Suppressor macrophage treated with lipopolysaccharide for 4 hours (primary cell): ENCODE measurements at places on chromosomes 3 and 15.

DNA sequence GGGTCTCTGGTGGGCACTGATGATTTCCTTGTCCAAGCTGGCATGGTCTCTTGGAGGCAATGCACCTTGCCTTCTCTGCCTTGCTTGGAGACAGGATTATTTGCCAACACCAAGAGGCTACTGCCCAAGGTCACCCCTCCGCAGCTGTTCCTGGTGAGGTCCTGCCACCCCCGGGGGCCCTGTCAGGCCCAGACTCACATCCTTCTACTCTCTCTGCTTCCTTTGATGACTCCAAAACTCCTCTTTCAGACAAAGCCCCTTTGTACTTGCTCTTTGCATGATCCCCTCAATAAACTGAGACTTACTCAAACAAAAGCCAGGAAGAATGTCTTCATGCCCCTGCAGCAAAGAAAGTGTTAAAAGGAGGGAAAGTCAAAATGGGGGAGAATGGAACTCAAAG, 137.7 kb downstream of the MEX3B start:
- DNase-seq, result no peak

GRCh38 chr3:38606561-38606960, 42.9 kb downstream of the SCN5A start:
- no peak for DNase-seq

DNA sequence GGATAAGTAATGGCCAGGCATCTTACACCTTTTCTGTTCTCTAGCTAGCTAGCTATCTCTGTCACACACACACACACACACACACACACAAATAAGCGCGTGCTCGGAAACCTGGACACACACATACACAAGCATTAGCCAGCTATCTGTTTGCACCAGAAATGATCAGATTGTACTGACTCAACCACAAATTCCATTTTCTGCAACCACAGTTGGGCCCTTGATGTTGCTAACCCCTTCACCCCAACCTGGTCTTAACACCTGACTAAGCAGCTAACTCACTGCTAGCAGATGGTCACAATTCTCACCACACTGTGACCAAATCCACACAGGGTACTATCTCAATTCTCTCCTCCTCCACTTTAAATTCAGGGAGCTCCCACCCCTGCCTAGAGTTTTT, 183.0 kb upstream of the THBS1 start:
- DNase-seq, result no peak

GRCh38 chr3:189288348-189289235, 116.8 kb downstream of the TPRG1 start:
- DNase-seq, result no peak

- peak; percentile 73 for DNase-seq
These were observed 1.7 kb upstream of the SLC9A9 start for GRCh38 chr3:143849854-143850549.

GRCh38 chr3:81242871-81243270, 518.6 kb downstream of the GBE1 start:
- no peak for DNase-seq

DNA sequence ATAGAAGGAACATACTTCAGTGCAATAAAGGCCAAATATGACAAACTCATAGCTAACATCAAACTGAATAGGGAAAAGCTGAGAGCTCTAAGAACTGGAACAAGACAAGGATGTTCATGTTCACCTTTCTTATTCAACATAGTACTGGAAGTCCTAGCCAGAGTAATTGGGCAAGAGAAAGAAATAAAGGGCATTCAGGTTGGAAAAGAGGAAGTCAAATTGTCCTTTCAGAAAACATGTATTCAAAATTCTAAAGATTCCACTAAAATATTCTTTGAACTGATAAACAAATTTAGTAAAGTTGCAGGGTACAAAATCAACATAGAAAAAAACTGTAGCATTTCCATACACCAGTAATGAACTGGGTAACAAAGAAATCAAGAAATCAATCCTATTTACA, 12.2 kb upstream of the ZNF197 start:
- DNase-seq, result no peak

DNA sequence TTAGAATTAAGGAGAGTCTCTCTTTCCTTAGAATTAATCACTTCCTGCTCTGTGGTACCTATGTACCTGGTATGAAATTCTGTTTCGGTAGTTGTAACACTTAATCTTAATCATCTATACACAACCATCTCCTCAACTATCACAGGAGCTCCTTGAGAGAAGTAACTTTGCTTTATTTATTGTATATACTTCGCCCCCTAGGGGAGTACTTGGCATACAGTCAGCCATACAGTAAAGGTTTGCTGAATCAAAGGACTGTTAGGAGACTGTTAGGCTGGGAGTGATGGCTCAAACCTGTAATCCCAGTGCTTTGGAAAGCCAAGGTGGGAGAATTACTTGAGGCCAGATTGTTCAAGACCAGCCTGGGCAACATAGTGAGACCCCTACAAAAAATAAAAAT, 44.7 kb downstream of the RORA start:
- no peak for DNase-seq

GRCh38 chr15:73851689-73852088, 21.7 kb upstream of the TBC1D21 start:
- DNase-seq, result peak; percentile 43

DNA sequence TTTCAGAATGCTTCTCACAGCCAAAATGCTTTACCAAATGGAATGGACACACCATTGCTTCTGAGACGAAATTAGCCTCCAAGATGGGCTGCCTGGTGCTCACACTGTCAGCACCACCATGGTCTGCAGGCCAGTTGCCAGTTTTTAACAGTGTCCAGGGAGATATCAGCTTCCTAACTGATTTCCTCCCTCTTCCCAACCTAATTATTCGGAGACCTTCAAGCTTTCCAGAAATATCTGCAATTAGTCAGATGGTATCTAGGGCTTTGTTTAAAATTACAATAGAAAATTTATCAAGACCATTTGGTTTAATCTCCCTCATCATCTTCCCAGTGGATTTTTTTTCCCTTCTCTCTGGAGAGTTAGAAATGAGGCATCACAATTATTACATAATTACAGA, 287.5 kb downstream of the ZPLD1 start:
- DNase-seq, result no peak

DNA sequence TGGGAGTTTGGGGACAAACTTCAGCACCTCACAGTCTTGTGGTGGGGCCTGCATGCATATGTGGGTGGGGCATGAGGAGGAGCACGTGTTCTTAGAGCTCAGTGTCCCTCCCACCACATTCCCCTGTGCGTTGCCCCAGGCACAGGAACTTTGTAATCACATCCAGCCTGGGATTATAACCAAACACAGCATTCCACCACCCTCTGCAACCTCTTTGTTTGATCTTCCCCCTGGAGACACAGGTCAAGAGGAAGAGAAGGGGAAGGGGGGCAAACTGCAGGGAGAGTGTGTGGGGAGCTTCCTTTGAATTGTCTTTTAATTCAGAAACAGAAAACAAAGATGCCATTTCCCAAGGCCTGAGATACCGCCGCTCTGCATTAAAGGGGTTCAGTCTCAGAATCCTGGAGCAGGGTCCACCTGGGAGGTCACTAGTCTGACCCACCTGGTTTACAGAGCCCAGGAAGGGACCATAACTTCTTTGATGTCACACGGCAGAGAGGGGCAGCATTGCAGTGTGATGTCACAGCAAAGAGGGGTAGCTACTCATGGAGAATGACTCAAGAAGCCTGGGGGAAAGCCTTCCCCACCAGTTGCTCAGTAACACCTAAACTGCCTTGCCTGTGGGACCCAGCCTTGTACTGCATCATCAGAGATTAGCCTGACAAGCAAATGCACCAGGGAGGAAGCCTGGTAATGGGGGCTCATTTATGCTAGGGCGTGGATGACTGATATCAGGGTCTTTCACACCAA, 106.3 kb upstream of the RNU6-1 start:
- DNase-seq, result no peak

DNA sequence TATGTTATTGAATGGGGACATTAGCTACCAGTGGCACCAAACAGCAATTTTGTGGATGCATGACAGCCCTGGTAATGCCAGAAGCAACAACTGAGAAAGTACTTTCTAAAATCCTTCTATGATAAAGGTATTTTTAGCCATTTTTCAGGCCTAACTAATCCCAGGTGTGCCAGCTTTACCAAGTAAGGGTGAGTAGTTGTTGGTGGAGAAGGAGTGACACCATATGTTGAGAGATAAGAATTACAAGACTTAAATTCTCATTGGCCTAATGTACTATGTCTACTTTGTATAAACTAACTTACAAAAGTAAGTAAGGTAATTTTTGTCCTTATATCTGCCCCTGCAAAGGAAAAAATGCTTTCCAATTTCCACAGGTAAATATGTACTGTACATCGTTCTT, 4.1 kb upstream of the COX17 start:
- DNase-seq, result peak; percentile 56

DNA sequence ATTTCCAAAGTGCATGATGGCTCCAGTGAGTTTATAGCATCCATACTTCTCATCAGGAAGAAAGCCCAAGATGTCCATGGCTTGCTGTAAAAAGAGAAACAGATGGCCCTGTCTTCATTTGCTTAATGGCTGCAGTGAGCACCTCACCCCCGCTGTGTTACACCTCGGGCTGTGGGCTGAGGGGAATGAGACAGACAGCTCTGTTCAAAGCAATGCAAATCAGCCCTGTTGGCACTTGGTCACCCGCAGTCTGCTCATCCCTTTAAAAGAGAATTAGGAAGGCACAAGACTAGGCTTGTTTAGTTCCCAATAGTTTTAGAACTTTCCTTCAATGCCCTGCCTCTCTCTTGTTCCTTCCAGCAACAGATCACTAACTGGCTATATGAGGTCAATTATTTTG, 25.2 kb downstream of the MYH15 start:
- DNase-seq, result no peak

- no peak for DNase-seq
These were observed 26.2 kb downstream of the PIK3CA start for GRCh38 chr3:179174316-179174715.

GRCh38 chr3:15120986-15121385, 22.0 kb upstream of the RBSN start:
- no peak for DNase-seq

GRCh38 chr15:74511583-74511982, 29.4 kb upstream of the ARID3B start:
- peak; percentile 47 for DNase-seq

DNA sequence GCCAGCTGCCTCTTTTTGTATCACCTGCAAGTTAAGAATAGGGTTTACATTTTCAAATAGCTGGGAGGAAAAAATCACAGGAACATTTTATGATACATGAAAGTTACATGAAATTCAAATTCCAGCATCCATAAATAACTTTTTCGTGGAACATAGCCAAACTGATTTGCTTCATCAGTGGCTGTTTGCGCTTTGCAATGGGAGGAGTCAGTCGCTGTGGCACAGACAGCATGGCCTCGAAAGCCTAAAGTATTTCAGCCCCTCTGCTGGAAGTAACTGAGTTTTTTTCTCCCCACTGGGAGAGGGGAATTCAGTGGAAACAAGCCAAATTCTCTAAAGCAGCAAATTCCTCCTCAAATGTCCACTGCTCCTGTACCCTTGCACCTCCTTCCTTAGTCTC, 271.9 kb downstream of the SUCLG2 start:
- DNase-seq, result no peak

DNA sequence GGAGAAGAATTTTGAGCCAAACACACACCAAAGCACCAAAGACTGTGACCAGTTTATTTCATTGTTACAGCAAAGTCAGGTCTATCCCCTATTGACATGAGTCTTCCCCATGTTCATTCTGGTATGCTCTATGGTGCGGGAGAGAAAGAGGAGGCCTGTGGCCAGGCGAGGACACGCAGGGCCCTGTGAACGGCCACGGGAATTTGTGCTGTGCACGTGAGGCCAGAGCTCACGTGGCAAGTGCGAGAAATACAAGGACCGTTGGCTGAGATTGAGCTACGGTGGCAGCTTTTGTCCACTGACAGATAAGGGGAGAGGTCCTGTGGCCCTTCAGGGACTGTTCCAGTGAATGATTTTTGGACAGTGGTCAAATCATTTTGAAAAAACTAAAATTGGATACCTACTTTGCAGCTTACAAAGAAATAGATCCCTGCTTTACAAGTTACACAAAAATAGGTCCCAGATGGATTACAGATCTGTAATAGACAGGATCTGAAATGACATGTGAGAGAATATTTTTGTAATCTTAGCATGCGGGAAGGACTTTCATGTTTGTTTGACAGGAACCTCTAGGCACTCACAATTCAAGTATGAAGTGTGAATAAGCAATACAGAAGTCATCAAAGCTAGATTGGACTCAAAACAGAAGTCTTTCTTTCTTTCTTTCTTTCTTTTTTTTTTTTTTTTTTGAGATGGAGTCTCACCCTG, 9.2 kb downstream of the ZSCAN2 start:
- no peak for DNase-seq

GRCh38 chr3:127423856-127424765, 136.3 kb upstream of the PRR20G start:
- no peak for DNase-seq

DNA sequence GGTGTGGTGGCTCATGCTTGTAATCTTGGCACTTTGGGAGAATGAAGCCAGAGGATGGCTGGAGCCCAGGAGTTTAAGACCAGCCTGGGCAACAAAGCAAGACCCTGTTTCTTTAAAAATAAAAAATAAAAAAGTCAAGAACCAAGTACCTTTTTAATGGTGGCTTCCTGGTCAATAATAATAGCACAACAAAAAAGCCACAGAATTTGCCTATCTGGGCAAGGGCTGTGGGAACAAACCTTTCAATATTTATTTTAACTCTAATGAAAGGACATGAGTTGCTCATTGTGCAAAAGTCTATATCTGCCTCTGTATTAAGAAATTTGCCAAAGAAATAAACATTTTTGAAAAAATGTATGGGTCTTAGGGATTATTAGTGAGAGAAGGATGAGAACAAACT, 2.1 kb downstream of the ZNF609 start:
- no peak for DNase-seq

DNA sequence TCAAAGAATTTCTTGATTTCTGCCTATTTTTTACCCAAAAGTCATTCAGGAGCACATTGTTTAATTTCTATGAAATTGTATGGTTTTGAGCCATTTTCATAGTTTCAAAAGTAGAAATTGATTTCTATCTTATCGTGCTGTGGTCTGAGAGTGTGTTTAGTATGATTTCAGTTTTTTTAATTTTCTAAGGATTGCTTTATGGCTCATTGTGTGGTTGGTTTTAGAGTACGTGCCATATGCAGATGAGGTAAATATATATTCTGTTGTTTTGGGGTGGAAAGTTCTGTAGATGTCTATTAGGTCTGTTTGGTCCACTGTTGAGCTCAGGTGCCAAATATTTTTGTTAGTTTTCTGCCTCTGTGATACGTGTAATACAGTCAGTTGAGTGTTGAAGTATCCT, 487.1 kb upstream of the CBLB start:
- DNase-seq, result no peak

- peak; percentile 81 for DNase-seq
These were observed 14.0 kb downstream of the ETV5 start for GRCh38 chr3:186094696-186095425.

DNA sequence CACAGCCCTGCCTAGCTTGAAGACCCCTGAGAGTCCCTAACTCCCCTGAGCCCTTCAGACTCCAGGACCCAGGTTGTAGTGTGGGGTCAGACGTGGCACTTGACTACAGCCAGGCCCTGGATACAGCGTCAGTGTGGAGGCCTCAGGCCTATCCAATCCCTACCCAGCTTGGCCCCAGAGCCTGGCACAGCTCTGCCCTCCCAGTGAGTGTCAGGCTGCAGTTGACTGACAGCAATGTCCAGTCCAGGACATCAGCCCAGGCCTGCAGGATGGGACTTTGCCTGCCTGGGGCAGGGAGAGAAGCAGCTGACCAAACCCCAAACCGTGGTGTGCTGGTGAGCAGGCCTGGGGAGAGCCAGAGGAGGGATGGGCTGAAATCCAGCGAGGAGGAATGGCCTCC, 27.3 kb downstream of the KLF13 start:
- no peak for DNase-seq

GRCh38 chr3:48556796-48557626, at the start of gene PFKFB4:
Gene PFKFB4, minus strand, starts transcription at chr3:48556803. Its CDS starts 26 bp downstream, at chr3:48556777.
- peak; percentile 99 for DNase-seq

GRCh38 chr3:48466386-48467109, 20.0 kb downstream of the ATRIP start:
- peak; percentile 13 for DNase-seq
